CD4-positive, CD25-positive, alpha-beta regulatory T cell (primary cell): ENCODE measurements at places on chromosomes 11 and 22.

DNA sequence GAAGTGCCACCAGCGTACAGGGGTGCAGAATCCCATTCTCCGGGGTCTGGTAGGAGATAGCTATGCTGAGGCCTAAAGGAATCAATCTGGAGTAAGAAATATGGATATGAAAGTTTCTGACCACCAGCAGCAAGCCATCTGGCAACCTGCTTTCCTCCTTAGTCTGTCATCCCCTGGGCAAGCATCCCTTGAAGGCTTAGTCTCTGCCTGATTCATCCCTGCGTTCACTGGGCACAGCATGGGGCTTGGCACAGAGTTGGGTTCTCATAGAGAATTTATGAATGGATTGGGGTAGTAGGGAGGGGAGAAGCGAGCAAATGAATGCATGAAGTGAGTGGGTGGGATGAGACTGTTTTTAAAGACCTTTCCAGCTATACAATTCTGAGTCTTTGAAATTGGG is 85.8 kb upstream of the NARS2 start:
- DNase-seq, result no peak

- no peak for DNase-seq
These were observed 62.8 kb downstream of the DEUP1 start for GRCh38 chr11:93393386-93393785.

DNA sequence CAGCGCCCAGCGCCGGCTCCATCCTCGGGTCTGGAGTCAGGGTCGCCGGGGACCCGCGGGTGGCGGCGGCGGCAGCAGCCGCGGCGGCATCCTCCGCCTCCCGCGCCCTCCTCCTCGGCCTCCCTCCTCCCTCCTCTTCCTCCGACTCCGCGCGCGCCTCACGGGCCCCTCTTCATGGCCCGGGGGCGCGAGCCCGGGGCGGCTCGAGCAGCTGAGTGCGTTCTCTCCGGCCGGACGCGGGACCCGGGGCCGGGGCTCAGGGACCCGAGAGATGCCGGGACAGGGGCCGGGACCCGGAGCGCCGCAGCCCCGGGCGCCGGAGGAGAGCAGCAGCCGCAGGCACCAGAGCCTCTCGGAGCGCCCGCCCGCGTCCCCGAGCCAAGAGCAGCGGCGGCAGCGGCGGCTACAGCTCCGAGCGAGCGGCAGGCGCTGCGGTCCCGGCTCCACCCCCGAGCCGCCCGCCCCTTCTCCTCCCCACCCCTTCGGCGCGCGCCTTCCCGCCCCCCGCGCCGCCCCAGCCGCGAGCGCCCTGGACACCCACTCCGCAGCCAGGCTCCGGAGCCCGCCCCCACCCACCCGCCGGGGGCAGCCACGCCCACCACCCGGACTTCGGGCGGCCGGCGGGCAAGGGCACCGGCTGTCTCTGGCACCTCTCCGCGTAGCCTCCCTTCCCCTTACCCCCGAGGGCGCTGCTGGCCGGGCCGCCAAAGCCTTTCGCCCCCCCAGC is at the start of gene CHST1:
Gene CHST1, minus strand, starts transcription at position 417 of the 727 bp plus-strand sequence. CDS start 14,699 bp downstream, outside the sequence.
- DNase-seq, result no peak

- no peak for DNase-seq
These were observed 498.0 kb downstream of the BRD1 start for GRCh38 chr22:49329636-49330035.

DNA sequence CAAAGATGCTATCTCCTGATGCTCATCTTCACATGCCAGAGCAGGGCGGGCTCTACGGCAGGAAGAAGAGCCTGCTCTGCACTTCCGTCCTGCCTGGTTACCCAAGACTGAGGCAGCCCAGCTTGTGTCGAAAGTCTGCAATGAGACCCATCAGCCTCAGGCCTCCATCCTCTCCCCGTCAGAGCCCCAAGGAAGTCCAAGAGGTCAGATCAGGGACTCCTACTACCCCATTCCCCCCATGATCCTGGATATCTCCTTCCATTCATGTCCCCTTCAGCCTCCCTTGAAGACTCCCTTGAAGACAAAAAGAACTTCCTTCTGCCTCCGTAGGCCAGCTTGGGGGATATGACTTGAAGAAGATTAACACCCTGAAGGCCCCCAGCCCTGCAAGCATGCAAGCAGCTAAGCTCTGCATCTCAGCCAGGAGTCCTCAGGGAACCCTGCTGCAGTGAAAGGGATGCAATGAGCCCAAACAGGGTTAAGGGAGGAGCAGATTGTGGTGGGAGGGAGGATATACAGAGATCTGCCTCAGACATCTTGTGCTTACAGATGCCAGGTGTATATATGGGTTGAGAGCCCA is 85.6 kb downstream of the TRIM29 start:
- DNase-seq, result no peak

DNA sequence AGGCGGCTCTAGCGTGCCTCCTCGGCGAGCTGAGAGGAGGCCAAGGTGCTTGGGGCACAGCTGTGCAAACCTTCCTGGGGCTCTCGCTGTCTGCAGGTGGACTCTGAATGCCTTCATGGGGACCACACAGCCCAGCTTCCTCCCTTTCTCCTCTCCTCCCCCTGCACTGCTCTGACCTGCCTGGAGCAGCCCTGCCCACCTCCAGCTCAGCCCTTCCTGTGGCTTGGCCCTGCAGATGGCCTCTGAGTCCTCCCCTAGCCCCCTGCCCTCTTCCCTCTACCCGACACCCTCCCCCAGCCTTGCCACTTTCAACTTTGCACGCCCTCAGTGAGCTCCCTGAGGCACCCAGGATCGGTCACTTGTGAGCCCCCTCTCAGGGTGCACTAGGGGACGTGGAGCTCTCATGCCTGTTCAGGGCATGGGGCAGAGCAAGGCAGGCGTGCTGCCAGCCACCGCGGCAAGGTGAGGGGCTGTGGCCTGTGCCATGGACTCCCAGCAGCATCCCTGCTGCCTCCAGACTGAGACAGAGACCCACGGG is 31.4 kb downstream of the PPM1F start:
- no peak for DNase-seq

GRCh38 chr11:113242767-113243397 is 71.5 kb upstream of the TTC12 start:
- DNase-seq, result peak; percentile 35

GRCh38 chr11:112016088-112016764 is 9.0 kb upstream of the DLAT start:
- no peak for DNase-seq

DNA sequence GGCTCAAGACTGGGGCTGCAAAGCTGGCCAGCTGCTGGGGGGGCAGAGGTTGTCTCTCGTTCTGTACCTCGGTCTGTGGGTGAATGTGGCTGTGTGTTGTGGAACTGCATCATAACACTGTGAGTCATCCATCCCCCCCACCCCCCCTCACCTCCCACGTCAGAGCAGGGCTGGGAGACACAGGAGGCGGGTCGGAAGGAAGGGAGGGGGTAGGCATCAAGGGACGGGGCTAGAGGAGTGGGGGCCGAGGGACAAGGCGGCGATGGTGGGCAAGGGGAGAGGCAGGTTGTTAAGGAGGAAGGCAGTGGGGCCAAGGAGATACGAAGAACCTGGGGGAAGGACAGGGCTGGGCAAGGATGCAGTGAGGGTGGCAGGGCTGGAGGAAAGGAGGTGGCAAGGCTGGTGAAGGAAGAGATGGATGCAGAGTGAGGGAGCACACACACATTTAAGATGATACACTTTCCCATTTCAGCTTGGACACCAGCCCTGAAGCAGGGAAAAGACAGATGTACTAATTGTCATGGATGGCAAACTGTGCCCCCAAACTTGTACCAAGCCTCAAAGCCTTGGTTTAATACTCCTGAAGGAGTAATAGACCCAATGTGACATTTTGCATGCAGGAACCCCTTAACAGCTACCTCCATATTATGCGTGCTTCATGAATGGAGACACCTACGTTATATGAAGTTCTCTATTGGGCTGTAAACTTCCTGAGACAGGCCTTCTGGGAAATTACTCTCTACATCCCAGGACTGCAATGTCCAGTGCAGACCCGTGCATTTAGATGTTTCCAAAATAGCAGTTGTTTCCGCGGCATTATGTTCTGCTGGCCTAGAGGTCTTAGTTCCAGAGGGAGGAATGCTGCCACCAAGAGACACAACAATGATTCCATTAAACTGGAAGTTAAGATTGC is at the start of gene YPEL4:
Gene YPEL4, minus strand, starts transcription at position 87 of the 913 bp plus-strand sequence. CDS start 2,805 bp downstream, outside the sequence.
- peak; percentile 63 for DNase-seq

GRCh38 chr11:61826930-61827570 is 1.1 kb upstream of the FADS2 start:
- DNase-seq, result no peak

- DNase-seq, result no peak
These were observed 4.2 kb downstream of the SCGB1C1 start for GRCh38 chr11:196786-197731.

- no peak for DNase-seq
These were observed 21.8 kb upstream of the UPB1 start for GRCh38 chr22:24473284-24473683.

GRCh38 chr22:40182231-40182835 is 4.6 kb downstream of the TNRC6B start:
- DNase-seq, result no peak

DNA sequence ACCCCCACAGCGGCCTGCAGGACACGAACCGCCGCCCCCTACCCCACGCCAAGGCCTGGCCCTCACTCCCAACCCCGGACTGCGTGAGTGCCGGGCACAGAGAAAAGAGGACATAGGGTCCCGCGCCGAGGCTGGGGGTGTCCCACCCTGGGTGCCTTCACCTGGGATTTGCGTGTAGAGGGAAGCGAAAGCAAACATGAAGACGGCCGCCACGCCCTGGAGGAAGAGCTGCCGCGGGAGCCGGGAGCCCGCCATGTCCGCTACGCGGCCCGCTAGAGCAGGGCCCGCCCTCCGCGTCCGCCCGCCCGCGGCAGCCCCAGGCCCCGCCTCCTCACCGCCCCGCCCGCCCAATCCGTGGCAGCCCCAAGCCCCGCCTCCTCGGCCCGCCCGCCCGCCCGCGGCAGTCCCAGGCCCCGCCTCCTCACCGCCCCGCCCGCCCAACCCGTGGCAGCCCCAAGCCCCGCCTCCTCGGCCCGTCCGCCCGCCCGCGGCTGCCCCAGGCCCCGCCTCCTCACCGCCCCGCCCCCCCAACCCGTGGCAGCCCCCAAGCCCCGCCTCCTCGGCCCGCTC is at the start of gene LMF2:
Gene LMF2, minus strand, starts transcription at position 282 of the 570 bp plus-strand sequence. Its CDS starts 27 bp downstream, at position 255.
- DNase-seq, result peak; percentile 89

DNA sequence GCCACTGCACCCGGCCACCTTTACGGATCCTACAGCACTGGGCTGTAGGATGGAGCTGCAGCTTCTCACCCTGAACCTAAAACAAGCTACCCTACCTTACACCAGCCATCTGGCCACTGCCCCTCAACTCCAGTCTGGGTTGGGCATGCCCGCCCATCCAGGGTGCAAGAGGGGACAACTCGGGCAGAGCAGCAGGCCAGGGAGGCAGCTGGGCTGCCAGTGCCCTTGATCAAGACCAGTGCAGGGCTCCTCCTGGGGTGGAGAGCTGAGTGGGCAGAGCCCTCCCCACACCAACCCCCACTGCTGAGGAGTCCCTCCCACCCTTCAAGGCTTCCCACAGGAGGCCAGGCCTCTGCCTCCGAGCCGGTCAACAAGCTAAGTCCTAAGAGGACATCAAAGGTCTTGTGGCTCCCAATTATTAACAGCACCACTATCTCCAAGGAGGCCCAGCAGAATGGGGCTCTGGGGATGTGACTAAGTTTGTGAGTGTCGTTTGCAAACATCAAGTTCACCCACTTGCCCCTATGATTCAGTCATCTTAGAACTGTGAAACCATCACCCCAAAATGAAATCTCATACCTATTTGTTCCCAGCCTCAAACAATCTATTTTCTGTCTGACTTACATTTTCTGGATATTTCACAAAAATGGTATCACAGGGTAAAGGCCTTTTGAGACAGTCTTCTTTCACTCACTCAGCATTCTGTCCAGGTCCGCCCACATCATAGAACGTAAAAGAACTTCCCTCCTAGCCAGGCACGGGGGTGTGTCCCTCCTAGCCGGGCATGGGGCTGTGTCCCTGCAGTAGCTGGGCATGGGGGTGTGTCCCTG is 11.0 kb downstream of the GATD1 start:
- DNase-seq, result no peak

DNA sequence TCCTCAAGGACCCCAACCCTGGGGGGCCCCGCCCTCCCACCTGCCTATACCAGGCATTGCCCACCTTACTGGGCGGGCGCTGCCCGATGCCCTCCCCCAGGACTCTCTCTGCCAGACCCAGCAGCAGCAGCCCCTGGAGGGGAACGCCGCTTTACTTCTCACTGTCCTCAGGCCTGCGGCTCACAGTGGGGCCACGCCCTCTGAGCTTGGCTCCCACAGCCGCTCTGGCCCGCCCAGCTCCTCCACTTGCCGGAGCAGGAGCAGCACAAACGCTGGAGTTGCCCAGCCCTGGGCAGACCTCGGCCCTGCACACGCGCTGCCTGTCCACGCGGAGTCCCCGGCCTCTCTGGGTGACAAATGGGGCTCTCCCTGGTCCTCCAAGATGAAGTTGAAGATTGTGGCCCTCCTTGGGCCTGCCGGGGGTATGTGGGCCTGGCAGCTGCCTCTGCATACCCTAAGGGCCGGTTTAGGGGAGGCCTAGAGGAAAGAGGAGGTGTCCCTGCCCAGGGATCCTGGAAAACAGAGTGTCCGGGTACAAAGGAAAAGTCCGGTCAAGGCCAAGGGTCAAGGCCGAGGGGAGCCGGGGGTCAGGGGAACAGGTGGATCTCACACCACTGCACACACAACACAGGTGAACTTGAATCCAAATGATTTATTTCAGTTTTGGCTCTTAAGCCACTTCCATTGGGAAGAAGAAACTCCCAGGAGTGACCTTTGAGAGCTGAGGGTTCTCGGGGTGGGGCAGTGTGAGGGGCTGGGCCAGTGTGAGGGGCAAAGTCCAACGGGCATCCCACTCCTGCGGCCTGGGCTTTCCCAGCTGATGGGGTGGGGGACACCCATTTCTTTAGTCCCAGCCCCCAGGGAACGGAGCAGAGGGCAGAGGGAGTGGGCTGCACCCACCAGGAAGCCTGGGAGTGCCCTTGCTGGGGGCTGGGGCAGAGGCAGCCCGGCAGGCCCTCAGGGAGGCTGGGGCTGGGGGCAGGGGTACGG is 674 bp upstream of the BAIAP2L2 start:
- no peak for DNase-seq

- DNase-seq, result no peak
These were observed 12.3 kb downstream of the EHD1 start for GRCh38 chr11:64866173-64866491.

DNA sequence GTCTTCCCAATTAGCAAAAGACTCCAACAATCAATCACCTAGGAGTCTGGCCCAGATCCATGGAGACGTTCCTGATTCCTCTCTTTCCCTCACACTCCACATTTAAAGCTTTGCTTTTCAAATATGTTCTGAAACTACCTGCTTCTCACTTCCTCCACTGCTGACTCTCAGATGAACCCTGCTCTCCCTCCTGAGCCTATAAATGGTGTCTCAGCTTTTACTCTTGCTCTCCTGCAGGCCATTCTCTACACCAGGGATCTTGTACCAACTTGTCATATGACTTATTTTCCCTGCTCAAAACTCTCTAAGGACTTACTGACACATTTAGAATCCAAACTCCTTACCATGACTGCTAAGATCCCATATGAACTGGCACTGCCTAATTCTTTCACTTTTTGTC is 138.4 kb upstream of the DDI1 start:
- DNase-seq, result no peak

GRCh38 chr11:118883368-118884071 is at the start of gene CXCR5:
Gene CXCR5, plus strand, starts transcription at chr11:118883892. Its CDS starts 50 bp downstream, at chr11:118883942.
- DNase-seq, result peak; percentile 65

GRCh38 chr11:10414659-10415058 is 40.4 kb upstream of the AMPD3 start:
- DNase-seq, result peak; percentile 68
